ENCODE measurements at places on chromosomes 2 and 18. TPM values are rescaled to one million over a fixed set of nuclear protein-coding genes. Genes with fewer than 3 reads are reported as not detected.
A peak's percentile ranks its signal among the peaks of the same experiment; 100 is the strongest.

DNA sequence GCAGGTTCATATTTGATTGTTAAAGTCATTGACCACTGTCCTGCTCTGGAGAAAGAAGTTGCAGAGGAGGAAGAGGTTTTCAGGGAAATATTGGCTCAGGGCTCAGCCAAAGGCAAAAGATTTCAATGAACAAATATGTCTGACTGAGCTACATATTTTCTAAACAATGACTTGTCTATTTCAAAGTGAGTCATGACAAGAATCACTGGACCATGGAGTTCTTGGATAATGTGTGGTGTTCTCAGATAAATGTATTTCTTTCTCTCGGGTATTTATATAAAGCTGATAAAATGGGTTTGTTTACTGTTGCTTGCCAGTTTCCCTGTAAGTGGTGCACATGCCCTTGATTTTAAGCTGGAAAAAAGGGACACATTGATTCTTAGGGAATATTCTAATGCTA, 34.3 kb upstream of the RMP24 start:
- no peak for DNase-seq

Gene LIMS2
- 32.6 TPM for polyA plus RNA-seq

GRCh38 chr2:143918465-143918989, 601.4 kb downstream of the ZEB2 start:
- DNase-seq, result no peak

GRCh38 chr2:233854241-233854981, at the start of gene HJURP:
Gene HJURP (minus strand): TSS chr2:233854535. CDS start chr2:233854500, 35 bp downstream.
- peak; percentile 98 for DNase-seq

Gene GULP1
- 21.8 TPM for polyA plus RNA-seq

DNA sequence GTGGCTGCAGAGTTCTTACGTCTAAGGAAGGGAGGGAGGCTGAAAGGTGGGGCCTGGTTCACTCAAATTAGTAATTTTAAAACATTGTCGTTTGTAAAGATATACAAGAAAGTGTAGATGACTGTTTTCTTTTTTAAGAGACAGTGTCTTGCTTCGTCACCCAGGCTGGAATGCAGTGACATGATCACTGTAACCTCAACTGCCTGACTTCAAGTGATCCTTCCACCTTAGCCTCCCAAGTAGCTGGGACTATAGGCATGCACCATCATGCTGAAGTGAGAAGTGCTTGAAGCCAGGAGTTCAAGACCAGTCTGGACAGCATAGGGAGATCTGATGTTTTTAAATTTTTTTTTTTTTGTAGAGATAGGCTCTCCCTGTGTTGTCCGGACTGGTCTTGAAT, 52.9 kb downstream of the HNRNPLL start:
- no peak for DNase-seq
